COLO829 (cell line): ENCODE measurements at places on chromosomes 4 and X.

DNA sequence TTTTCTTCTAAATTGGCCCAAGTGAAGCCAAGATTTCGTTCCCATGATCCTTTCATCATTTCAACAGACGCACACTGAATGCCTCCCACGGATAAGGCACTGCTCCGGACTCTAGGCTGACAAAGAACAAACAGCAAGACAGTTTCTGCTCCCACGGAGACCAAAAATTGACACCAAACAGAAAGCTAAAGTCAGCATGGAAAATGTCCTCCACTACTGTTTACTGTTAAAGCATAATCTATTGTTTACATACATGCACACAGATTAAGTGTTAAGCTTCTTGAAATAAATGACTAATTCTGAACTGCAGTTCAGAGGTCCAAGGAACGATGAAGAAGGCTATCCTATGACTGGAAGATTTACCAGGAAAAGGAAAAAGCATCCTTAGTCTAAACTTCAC is 199.6 kb downstream of the AASDH start:
- no peak for DNase-seq

- peak; percentile 55 for DNase-seq
Measured at GRCh38 chr4:165355900-165356300, 22.9 kb upstream of the CPE start.

DNA sequence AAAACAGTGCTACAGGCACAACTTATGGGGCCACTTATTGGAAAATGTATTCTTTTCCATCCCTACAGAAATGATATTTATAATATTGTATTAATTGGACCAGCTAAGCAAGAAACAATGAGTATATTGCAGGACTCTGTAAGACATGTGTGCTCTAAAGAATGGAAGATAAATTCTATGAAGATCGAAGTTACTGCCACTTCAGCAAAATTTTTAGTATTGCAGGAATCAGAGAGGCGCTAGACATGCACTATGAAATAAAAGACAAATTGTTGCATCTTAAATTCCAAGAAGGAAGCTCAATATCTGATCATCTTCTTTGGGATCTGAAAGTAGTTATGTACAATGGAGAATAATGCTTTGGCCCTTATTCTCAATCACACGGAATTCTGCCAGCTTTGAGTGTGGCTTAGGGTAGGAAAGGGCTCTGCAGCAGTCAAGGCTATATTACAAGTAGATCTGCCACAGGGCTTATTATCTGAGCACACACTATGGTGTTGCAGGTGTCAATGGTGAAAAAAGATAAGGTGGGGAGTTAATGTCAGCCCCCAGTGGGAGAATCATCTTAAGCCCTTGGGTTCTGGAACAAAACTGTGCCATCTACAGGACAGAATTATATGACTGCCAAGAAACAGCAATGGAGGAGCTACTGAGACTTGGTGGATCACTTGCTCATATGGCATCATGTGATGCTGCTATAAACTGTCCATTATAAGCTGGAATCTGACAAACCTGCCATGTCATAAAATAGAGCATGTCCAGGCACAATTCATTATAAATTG is 334.0 kb upstream of the NDST3 start:
- DNase-seq, result peak; percentile 21

DNA sequence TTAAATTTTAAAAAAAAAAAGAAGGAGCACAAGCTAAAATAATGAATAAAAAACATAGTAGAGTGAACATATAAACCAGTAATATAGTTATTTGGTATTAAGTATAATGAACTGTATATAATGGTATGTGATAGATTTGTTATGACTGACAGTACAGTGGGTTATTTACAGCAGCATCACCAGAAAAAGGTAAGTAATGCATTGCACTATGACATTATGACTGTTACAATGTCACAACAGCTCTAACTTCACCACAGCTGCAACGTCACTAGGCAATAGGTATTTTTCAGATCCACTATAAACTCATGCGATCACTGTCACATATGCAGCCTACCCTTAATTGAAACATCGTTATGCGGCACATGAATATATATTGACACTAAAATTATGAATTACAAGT is 72.5 kb downstream of the COX7B2 start:
- no peak for DNase-seq

- DNase-seq, result no peak
Measured at GRCh38 chr4:1855333-1856070, 454 bp downstream of the LETM1 start.

- no peak for DNase-seq
Measured at GRCh38 chr4:86892636-86892960, 376 bp upstream of the C4orf36 start.

DNA sequence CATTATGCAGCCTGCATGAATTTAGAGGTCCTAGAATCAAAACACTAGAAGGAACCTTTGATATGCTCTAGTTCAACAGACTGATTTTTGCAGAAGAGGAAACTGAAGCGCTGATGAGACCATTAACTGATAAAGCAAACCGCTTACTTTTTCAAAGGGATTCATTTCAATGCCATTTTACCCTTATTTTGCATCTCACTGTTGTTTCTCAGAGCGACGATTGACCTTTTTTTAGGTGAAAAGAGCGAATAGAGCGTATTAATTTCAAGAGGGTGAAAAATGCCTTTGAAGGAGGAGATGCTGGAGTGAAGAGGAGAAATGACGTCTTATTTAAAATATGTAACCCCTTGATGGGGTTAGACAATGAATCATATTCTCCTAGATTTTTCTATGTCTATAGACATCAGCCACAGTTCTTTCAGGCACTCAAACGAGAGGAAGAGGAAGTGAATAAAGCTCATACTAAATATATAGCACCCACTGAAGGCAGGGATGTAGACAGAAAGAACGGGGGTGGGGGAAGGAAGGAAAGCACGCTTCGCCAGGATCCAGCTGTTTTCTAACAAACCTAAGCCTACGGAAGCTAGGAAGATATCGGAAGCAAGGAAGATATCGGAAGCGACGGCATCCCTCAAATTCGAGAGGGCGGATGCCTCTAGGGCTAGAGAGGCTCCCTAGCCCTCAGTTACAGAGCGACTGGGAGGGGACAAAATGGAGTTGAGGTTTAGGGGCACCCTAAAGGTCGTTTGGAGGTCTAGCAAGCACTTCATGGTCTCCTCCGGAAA is 848 bp downstream of the ACSL4 start:
- DNase-seq, result no peak
